ENCODE measurements at places on chromosomes 2 and 18.

DNA sequence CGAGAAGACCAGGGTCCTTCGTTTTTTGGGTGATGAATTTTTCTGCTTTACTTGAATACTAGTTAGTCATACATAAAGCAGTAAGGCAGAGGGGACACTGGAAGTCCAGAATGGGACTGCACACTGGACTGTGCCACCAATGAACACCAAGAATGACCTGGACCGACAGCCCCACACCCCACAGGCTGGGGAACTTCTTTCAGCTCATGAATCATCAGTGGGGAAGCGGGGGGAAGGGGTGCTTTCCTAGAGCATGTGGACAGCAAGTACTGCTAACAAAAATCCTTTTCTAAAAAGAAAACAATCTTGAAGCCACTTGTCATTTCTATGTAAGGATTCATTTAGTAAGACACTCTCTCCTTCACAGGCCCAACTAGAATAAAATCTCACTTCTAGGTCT, 86.0 kb downstream of the DTNB start:
- no peak for DNase-seq

DNA sequence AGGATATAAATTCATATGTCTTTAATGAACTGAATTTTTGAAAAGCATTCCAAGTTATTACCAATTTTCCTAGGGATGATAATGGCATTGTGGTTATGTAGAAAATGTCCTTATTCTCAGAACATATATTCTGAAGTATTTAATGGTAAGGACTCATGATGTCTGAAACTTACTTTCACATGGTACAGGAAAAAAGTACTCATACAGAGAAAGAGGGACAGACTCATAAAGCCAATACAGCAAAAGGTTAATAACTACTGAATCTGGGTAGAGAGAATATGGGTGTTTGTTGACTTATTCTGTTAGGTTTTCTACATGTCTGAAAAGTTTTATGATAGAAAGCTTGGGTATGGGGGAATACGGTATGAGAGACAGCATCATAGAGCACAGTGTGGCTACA, 84.3 kb upstream of the SERTAD2 start:
- no peak for DNase-seq

DNA sequence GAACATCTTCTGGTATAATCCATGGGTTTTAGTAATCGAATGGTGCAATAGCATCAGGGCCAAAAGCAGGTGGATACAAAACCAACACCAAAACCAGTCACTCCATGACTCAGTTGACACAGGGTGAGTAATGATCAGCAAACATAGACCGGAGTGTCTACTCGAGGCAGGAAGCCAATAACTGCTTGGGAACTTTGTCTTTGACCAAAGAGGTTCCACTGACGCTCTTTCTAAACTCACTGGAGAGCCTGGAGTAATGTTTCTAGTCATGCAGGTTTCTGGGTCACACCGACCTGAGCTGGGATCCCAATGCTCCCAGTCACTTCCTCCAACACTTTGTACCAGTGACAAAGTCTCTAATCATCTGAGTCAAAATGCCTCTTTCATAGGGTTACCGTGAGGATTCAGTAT, 30.9 kb downstream of the MREG start:
- DNase-seq: no peak

DNA sequence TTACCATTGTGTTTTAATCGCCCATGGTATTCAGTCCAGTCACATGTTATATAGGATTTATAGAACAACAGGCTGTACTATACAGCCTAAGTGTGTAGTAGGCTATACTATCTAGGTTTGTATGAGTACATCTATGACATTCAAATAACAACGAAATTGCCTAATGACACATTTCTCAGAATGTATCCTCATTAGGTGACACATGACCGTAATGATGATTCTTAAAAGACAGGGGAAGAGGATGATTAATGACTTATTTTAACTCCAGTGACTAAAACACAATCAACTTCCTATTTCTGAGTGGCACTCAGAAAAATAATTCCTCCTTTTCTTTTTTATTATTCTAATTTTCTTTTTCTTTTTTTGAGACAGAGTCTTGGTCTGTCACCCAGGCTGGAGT, 63.0 kb upstream of the ACSL3 start:
- DNase-seq: no peak

GRCh38 chr2:217941339-217941738, 61.5 kb downstream of the TNS1 start:
- no peak for DNase-seq

DNA sequence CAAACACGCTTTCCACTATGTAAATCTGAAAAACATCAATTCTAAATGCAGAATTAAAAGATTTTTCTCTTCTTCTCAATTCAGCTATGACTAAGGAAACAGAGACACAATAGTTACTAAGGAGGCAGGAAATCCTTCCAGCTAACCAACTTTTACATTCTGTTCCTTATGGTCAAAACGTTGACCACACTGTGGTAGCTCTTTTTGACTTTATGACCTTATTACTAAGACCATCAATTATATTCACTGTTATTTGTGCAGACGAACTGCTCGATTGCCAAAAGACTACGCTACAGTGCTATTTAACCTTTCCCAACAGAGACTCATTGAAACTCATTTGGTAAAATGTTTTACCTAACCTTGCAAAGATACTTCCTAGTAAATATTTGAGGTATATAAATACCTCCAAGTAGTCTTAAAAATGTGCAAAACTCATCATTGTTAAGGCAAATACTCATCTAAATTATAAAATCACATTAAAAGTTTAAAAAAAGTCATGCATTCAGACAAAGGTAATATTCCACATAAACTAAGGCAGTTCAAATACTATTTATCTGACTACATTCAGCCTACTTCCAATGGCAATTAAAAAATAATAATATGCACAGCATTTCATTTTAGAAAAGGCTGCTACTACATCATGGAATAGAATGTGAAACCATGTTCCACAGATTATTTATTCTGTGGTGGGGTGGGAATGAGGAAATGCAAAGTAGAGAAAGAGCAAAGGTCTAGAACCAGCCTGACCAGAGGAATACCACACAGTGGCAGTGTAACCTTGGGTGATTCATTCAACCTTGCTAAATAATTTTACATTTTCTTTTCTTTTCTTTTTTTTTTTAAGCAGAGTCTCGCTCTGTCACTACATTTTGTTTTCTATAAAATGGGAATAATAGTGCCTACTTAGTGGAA, 139.9 kb downstream of the THADA start:
- no peak for DNase-seq

DNA sequence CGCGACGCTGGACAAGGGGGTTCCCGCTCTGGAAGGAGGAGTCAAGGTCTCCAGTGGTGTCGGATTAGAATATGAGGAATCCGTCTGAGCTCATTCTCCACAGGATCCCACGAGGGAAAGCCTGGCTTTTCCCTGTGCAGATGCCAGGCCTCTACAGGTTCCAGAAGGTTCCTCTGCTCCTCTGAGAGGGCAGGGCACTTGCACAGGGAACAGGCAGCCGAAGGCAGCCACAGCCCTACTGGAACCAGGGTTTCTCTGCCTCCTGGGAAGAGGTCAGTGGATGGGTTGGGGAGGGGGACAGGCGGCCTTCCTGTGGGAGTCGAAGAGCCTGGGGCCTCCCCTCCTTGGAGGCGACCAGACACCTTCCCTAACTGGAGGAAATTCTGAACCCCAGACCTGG, 1.7 kb upstream of the AQP12A start:
- DNase-seq: no peak

- no peak for DNase-seq
These were observed 3.7 kb downstream of the RAMP1 start for GRCh38 chr2:237863102-237863511.

DNA sequence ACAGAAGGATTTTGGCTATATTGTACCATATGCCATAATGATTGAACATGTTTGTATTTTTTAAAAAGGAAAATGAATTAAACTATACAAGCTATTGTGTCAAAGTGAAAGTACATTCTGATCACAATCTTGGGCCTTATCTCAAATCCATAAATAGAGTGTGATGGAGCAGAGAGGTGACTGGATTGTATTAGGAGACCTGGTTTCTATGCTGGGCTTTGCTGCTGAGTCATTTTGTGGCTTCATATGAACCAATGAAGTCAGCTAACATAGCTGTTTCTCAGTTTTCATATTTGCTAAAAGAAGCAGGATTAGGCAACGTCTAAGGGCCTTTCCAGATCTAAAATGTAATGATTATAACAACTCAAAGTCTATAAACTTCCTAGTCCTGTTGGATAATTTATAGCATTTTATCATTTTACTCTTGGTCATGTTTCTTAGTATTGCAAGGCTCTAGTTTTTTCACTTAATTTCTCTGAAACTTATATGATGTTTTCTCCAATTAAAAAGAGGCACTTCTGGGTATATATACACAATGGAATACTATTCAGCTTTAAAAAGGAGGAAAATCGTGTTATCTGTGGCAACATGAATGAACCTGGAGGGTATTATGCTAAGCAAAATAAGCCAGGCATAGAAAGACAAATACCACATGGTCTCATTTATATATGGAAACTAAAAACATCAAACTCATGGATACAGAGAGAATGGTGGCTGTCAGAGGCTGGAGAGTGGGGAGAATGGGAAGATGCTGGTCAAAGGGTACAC, 112.3 kb downstream of the MEP1B start:
- no peak for DNase-seq

All from stimulated activated CD8-positive, alpha-beta memory T cell treated with anti-CD3 and anti-CD28 coated beads, Interleukin-7, amount 100 ng/mL, for 1 hour (primary cell).